Activated T-helper 1 cell treated with anti-CD3 and anti-CD28 coated beads, Interleukin-12 subunit alpha, Interleukin-12 subunit beta, Interleukin-2, Interleukin-4 antibody, amounts not matched to agents 30 ng/mL and 10 ng/mL and 1 ng/mL, durations not matched to agents 14 hours and 24 hours and 36 hours (primary cell): ENCODE measurements at places on chromosomes 2 and 18. TPM values are rescaled to one million over a fixed set of nuclear protein-coding genes. Genes with fewer than 3 reads are reported as not detected.

GRCh38 chr2:233053928-233054784 is 6.0 kb upstream of the INPP5D start:
- peak; percentile 52 for DNase-seq

- DNase-seq = no peak
Observed at GRCh38 chr2:205066081-205066480, 520.8 kb downstream of the PARD3B start.

CREG2 gene
- not detected in 2 replicates for total RNA-seq

ASB18 gene
- total RNA-seq = not detected in 2 replicates

DNA sequence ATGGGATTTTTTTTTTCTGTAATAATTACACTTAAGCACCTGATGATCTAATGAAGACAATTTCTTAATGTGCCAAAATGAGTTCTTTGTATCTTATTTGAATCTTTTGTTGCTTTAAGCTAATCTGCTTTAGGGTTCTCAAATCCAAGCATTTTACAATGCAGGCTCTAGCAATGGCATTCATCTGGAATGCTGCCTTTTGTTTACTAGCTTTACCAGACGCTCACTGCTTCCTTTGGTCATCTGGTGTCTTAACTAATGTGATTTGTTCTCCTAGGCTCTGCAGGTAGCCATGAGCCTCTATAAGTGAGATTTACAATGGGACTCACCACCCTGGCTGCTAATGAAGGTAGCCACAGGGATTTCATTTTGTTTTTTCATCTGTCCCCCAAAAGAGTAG is 100.3 kb downstream of the GREB1L start:
- DNase-seq = no peak

- DNase-seq = no peak
Observed at GRCh38 chr2:187054501-187055319, 205.7 kb upstream of the ZSWIM2 start.

DNA sequence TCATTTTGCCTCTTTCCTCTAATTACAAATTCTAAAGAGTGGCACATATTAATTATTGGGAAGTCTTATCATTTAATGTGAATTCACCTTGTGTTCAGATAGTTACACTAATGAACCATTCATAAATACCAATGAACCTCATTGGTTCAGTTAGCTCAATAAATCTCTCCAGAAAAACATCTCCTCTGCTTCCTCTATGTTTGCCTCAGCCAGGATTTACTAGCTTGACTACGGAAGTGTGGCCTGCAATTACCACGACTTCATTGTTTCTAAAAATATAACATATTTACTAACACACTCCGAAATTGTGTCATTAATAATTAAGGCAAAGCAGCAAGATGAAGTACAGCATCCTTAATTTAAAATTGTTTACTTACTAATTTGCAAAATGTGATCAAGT is 103.3 kb downstream of the PLA2R1 start:
- DNase-seq = no peak

GRHL1 gene
- 1.4 and 1.5 TPM in 2 replicates for total RNA-seq

- peak; percentile 14 for DNase-seq
Observed at GRCh38 chr18:76875390-76876325, 53.3 kb downstream of the ZNF236 start.

- DNase-seq = no peak
Observed at GRCh38 chr2:75320898-75321598, 121.7 kb upstream of the TACR1 start.

GRCh38 chr2:178385595-178386148 is 65.3 kb downstream of the PRKRA start:
- DNase-seq = no peak
